Neural cell (in vitro differentiated cells): ENCODE measurements at places on chromosomes 16 and 17. TPM values are rescaled to one million over a fixed set of nuclear protein-coding genes. Genes with fewer than 3 reads are reported as not detected.

WSCD1 gene
- polyA plus RNA-seq: 9.3 and 9.5 TPM in 2 replicates

CA7 gene
- not detected in 2 replicates for polyA plus RNA-seq

SPATA32 gene
- not detected in 2 replicates for polyA plus RNA-seq

TERB1 gene
- 0.38 TPM in 1 of 2 replicates, not detected in the other for polyA plus RNA-seq

FOXL1 gene
- polyA plus RNA-seq: 0.07 and 0.24 TPM in 2 replicates

C16orf89 gene
- polyA plus RNA-seq: not detected in 2 replicates

SHISA6 gene
- polyA plus RNA-seq: 1.8 and 2.5 TPM in 2 replicates

RHBDF1 gene
- 0.21 and 1.0 TPM in 2 replicates for polyA plus RNA-seq

BCO1 gene
- not detected in 2 replicates for polyA plus RNA-seq

WFDC1 gene
- polyA plus RNA-seq: not detected in 2 replicates

KRT14 gene
- not detected in 2 replicates for polyA plus RNA-seq

CD7 gene
- not detected in 2 replicates for polyA plus RNA-seq

TANC2 gene
- 16.3 and 24.1 TPM in 2 replicates for polyA plus RNA-seq

SOCS3 gene
- 5.4 and 7.1 TPM in 2 replicates for polyA plus RNA-seq

IGF2BP1 gene
- 13.0 and 13.9 TPM in 2 replicates for polyA plus RNA-seq

RAB11FIP4 gene
- 14.4 and 25.1 TPM in 2 replicates for polyA plus RNA-seq

HOXB4 gene
- not detected in 2 replicates for polyA plus RNA-seq

KRT27 gene
- polyA plus RNA-seq: not detected in 2 replicates
